ENCODE measurements at places on chromosomes 13 and 19.

DNA sequence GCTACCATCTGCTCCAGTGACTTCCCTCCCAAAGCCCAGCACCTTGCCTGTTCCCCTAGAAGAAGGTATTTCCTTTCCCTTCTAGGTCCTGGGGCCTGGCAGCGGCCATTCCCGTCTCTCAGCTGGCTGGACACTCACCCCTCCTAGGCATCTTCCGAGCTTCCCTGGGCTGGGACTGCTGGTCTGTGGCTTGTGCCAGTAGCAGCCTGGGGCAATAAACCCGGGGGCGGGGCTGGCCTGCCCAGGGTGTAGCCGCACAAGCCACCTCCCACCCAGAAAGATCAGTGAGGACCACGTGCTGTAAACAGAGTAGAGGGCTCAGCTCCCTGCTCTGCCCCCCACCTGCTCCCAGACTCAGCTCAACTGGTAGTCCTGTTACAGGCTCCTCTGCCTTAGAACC, 15.0 kb downstream of the LIPE start:
- no peak overlapping the region for H3K27ac ChIP-seq
- DNase-seq = no peak
- H3K27me3 ChIP-seq = no peaks in the 10 kb centered on the region
- no peaks in the 10 kb centered on the region for H3K4me1 ChIP-seq
- no peak overlapping the region for H3K4me3 ChIP-seq

DNA sequence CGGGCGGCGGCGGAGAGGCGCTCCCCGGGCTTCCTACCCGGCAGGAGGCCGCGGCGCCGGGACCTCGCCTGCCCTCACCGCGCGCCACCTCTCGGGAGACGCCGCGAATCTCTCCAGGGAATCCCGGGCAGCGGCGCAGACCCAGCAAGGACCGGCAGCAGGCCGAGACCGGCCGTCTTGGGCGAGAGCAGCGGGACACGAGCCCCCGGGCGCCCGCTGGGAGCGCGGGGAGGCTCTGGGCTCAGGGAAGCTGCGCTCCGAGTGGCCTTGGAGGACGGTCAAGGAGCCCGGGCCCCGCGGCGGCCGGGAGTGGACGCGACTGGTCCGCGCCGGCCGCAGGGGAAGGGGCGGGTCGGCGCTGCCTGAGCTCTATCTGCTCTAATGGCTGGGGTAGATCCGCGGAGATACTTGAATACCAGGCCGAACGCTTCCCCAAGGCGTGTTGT, 14.7 kb downstream of the CDX2 start:
- H3K4me1 ChIP-seq = no peaks in the 10 kb centered on the region
- DNase-seq = no peak
- H3K27ac ChIP-seq = no peak overlapping the region
- no peaks in the 10 kb centered on the region for H3K36me3 ChIP-seq

DNA sequence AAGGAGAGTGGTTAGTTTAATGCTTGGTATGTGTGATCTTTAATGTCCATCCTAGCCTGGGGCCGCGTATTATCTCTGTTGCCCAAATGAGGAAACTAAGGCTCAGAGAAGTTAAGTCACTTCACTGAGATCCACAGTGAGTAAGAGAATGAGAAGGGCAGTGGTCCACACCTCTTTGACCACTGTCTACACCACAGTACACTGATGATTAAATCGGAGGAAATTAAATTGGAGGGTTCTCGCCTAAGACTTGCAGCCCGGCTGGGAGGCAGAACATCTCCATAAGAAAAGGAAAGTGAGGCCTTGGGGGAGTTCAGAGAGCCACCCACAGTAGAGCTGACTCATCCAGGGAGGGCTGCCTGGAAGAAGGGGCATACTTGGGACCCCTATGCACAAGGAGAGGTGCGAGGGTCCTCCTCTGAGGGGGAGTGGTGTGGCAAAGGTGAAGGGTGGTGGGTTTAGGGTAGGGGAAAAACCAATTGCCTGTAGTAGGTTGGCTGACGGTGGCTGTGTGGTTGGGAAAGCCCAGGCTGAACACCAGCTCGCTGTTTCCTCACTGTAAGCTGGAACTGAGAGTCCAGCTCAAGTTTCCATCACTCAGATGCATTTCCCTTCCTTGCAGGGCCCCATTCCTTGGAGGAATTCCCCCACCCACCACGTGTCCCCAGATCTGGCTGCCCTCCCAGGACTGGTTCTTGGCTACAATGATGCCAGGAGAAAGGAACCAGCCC, 15.0 kb upstream of the DHRS12 start:
- H3K27ac ChIP-seq = peak overlapping the region; percentile 85
- H3K36me3 ChIP-seq = peaks cover 4% of the 10 kb centered on the region
- H3K4me3 ChIP-seq = peak overlapping the region; percentile 40
- peak; percentile 74 for DNase-seq

DNA sequence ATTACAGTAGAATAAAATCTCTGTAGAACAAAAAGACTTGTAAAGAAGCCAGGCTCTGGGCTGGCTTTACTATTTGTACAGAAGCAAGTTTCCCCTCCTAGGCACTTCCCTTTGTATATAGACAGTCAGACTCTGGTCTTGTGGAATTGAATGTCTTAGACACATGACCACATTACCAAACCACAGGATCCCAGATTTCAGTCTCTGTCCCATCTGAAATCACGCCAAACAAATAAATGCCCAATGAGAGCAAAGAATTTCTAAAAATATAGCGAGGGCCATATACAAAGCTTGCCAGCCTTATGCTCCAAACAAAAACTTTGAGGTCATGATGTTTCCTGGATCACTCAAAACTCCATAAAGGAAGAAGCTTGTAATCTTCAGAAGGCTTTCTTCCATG, 23.9 kb downstream of the CCDC70 start:
- no peaks in the 10 kb centered on the region for H3K4me1 ChIP-seq
- no peak for DNase-seq
- no peaks in the 10 kb centered on the region for H3K27me3 ChIP-seq
- H3K27ac ChIP-seq = no peak overlapping the region

- H3K4me1 ChIP-seq = no peaks in the 10 kb centered on the region
- no peaks in the 10 kb centered on the region for H3K36me3 ChIP-seq
- H3K4me3 ChIP-seq = no peak overlapping the region
Measured at GRCh38 chr19:32773126-32773525, 53.6 kb downstream of the TDRD12 start.

DNA sequence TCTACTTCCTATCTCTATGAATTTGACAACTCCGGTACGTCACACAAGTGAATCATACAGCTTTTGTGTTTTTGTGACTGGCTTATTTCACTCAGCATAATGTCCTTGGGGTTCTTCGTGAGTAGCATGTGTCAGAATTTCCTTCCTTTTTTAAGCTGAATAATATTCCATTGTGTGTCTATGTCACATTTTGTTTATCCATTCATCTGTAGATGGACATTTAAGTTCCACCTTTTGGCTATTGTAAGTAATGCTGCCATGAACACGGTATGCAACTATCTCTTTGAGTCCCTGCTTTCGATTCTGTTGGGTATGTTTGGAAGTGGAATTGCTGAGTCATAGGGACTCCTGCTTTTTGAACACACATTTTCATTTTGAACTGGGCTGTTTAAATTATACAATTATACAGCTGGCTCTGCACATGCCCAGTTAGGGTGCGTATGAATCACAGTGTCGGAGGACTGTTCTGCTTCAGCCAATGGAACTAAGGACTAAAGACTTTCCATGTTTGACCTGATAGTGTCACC, 43.0 kb upstream of the C13orf42 start:
- H3K27me3 ChIP-seq = no peaks in the 10 kb centered on the region
- no peak overlapping the region for H3K27ac ChIP-seq
- no peaks in the 10 kb centered on the region for H3K4me1 ChIP-seq
- DNase-seq = no peak

DNA sequence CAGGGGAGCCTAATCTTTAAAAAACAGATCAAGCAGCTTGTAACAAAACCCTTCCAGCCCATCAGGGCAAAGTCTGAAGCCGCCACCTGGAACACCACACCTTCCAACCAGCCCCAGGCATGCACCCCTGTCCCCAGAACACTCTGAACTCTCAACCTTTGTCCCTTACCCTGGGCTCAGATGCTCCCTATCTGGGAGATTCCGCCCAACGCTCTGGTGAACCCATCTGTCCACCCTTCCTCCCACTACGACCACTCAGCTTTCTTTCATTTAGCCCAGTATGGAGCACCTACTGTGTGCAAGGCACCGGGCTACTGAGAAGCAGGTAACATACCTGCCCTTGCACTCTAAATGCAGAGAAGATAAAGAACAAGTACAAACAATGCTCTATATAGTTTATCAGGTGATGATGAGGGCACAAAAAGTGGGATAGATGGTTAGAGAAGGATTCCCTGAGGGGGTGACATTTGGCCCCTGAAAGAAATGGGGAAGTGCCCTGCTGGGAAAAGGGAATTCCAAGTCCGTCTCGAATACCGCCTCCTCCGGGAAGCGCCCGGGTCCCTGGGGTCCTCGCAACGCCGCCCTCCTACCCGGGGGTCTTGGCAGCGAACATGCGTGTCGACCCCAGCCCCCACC, 629 bp downstream of the PEPD start:
- no peaks in the 10 kb centered on the region for H3K27me3 ChIP-seq
- H3K4me3 ChIP-seq = peak overlapping the region; percentile 82
- DNase-seq = no peak
- H3K4me1 ChIP-seq = peaks cover 13% of the 10 kb centered on the region
- peak overlapping the region; percentile 65 for H3K27ac ChIP-seq

DNA sequence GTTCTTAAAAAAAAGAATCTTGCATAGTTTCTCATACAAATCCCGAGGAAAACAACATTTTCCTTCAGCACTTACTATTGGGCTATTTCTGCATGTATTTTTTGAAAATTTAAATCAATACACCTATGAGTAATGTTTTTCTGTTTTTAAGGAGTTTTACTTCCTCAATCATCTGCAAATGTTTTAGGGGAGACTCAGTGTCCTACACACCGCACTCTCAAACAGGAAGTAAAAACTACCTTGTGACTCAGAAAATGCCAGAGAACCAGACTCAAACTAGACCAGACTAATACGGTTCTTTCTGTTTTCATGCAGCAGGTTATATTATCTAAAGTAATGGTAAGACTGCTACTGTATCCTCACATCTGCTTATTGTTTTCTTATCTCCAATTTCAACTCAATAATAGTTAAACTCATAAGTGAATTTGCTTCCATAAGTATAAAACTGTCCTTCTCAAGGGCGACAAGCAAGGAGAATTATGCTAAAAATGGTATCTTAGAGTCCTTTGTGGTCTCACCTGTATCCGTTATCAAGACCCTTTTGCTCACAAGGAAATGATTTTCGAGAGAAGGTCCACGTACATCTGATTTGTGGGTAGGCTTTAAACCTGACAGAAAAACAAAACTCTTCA, 52.5 kb downstream of the FLT3 start:
- no peaks in the 10 kb centered on the region for H3K27me3 ChIP-seq
- H3K4me3 ChIP-seq = no peak overlapping the region
- H3K36me3 ChIP-seq = no peaks in the 10 kb centered on the region
- DNase-seq = no peak
- no peaks in the 10 kb centered on the region for H3K4me1 ChIP-seq
- no peak overlapping the region for H3K27ac ChIP-seq

DNA sequence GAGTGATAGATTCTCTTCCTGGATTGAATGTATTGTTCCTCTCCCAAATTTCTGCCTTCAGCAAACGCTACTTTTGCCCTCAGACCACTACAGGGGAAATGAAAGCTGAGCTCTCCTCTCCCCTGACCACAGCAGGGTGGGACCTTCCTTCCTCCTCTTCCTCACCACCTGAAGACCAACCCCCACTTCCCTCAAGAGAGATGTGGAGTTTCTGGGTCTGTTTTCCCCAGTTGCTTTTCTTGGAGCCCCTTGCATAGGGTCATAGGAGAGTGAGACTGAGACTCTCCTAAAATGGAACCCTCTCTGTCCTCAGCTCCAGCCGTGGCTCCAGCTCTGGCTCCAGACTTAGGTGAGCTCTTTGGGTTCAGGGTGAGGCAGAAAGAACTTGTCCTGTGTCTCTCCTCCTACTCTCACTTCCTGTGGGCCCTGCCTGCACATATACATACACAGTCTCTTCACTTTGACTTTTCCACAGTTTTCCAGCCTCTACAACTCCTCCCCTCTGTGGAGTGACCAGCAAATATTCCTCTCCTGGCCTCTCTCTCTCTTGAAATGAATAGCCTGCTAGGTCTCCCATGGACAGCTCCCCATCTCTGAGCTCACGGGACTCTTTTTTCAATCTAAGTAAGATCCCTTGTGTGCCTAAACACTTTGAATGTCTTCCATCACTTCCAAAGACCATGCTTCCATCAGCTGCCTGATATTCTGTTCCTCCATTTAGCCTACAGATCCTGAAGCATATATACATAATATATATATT, 19.2 kb upstream of the ZNF175 start:
- H3K27me3 ChIP-seq = peaks cover 7% of the 10 kb centered on the region
- no peak for DNase-seq
- no peak overlapping the region for H3K27ac ChIP-seq
- H3K4me3 ChIP-seq = no peak overlapping the region
- no peaks in the 10 kb centered on the region for H3K4me1 ChIP-seq

- no peak overlapping the region for H3K4me3 ChIP-seq
- H3K27ac ChIP-seq = no peak overlapping the region
- DNase-seq = no peak
Measured at GRCh38 chr19:6580313-6580712, 10.6 kb downstream of the CD70 start.

GRCh38 chr13:34853161-34853560, 88.9 kb upstream of the NBEA start:
- no peaks in the 10 kb centered on the region for H3K36me3 ChIP-seq
- no peak for DNase-seq
- H3K4me3 ChIP-seq = no peak overlapping the region
- H3K4me1 ChIP-seq = no peaks in the 10 kb centered on the region
- H3K27ac ChIP-seq = no peak overlapping the region
- H3K27me3 ChIP-seq = no peaks in the 10 kb centered on the region

DNA sequence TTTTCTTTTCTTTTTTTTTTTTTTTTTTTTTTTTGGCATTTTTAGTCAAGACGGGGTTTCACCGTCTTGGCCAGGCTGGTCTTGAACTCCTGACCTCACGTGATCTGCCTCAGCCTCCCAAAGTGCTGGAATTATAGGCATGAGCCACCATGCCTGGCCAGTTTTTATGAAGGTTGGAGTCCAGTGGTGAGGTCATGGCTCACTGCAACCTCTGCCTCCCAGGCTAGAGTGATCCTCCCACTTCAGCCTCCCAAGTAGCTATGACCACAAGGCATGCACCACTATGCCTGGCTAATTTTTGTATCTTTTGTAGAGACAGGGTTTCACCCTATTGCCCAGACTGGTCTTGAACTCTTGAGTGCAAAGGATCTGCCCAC, 4.2 kb downstream of the SNRPA start:
- H3K27ac ChIP-seq = peak overlapping the region; percentile 42
- H3K4me1 ChIP-seq = peaks cover 40% of the 10 kb centered on the region
- H3K4me3 ChIP-seq = no peak overlapping the region
- no peak for DNase-seq
- H3K27me3 ChIP-seq = no peaks in the 10 kb centered on the region
- peaks cover 42% of the 10 kb centered on the region for H3K36me3 ChIP-seq

GRCh38 chr13:65508338-65508737, 1721.8 kb downstream of the PCDH9 start:
- H3K27ac ChIP-seq = no peak overlapping the region
- H3K4me1 ChIP-seq = no peaks in the 10 kb centered on the region
- no peaks in the 10 kb centered on the region for H3K36me3 ChIP-seq
- H3K27me3 ChIP-seq = no peaks in the 10 kb centered on the region
- no peak for DNase-seq

DNA sequence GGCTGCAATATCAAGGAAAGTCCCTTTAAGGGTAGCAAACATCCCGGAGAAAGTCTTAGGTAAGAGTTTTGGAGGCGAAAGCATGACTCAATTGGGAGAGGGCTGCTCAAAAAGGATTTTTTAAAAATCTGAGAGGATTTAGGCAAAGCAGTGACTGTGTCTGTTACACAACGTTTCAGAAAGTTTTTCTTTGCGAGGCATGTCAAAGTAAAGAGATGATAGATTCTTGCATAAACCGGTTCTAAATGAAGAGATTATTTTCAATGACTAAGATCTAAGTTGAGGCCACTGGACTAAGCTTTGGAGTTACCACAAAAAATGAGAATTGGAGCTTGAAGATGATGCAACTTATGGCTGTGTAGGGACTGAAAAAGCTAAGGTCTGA, 43.7 kb upstream of the ENOX1 start:
- DNase-seq = no peak
- H3K27ac ChIP-seq = no peak overlapping the region
- no peaks in the 10 kb centered on the region for H3K4me1 ChIP-seq
- H3K36me3 ChIP-seq = no peaks in the 10 kb centered on the region

Measured in naive thymus-derived CD4-positive, alpha-beta T cell (primary cell).